ENCODE measurements at places on chromosomes 16 and 17. TPM values are rescaled to one million over a fixed set of nuclear protein-coding genes. Genes with fewer than 3 reads are reported as not detected.

CES3 gene
- 0.49 TPM for total RNA-seq

CLEC18B gene
- total RNA-seq: 1.5 TPM

TP53TG3 gene
- not detected for total RNA-seq

SKAP1 gene
- total RNA-seq: 0.49 TPM

MT1X gene
- 9.6 TPM for total RNA-seq

KREMEN2 gene
- total RNA-seq: 0.25 TPM

SULT1A2 gene
- 0.25 TPM for total RNA-seq

C17orf67 gene
- total RNA-seq: 2.0 TPM

WFIKKN2 gene
- total RNA-seq: 6.6 TPM

CRHR1 gene
- 37.6 TPM for total RNA-seq

BTBD17 gene
- 4.4 TPM for total RNA-seq

TBX4 gene
- total RNA-seq: not detected

RASD1 gene
- total RNA-seq: 7.4 TPM

ZNF423 gene
- 10.6 TPM for total RNA-seq

KRT31 gene
- total RNA-seq: 1.2 TPM

NFATC2IP gene
- 23.4 TPM for total RNA-seq

C16orf96 gene
- 0.25 TPM for total RNA-seq

CACNA1H gene
- 21.4 TPM for total RNA-seq

SBK1 gene
- 29.0 TPM for total RNA-seq

IL21R gene
- total RNA-seq: under 0.01 TPM

KCNG4 gene
- total RNA-seq: not detected

SLFN11 gene
- 3.7 TPM for total RNA-seq

MYH11 gene
- 0.98 TPM for total RNA-seq

SPOP gene
- 92.4 TPM for total RNA-seq

ZNF771 gene
- total RNA-seq: 5.4 TPM

TP53I13 gene
- 4.4 TPM for total RNA-seq

DEXI gene
- 3.7 TPM for total RNA-seq

RAB11FIP4 gene
- total RNA-seq: 56.5 TPM

CX3CL1 gene
- total RNA-seq: 4.4 TPM

TEKT5 gene
- not detected for total RNA-seq

CXCL16 gene
- total RNA-seq: 0.49 TPM

PCGF2 gene
- 11.8 TPM for total RNA-seq

IRX5 gene
- not detected for total RNA-seq

SPATA32 gene
- total RNA-seq: not detected

CARD14 gene
- 0.74 TPM for total RNA-seq

GRN gene
- total RNA-seq: 38.4 TPM

ARL5C gene
- total RNA-seq: not detected

SLFN12L gene
- total RNA-seq: under 0.01 TPM

CHST6 gene
- total RNA-seq: 0.74 TPM

All from temporal lobe (tissue), 4 donors.